ENCODE measurements at places on chromosomes 3 and 15.

DNA sequence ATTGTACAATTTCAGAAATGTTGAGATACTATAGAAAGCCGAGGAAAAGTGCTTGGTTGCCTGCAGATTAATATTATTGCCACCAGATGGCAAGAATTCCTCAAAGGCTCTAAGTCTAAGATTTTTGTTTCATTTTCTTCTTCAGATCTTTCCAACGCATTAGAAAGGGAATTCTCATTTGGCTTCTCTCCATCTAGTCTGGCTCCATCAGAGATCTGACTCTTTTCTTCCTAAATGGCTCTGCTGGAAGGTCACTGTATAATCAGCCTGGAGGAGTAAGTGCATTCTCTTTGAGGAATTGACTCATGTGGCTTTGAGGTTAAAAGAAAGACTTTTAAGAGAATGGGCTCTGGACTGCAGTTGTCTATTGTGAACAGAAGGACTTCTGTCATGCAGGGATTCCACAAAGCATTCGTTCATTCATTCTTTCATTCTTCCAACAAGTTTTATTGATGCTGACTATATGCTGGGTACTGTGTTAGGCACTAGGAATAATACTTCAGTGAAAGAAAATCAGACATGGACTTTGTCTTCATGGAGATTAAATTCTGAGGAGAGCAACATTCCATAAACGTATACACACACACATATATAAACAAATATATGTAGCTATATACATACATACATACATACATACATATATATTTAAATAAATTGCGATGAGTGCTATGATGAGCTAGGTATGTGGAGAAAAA lies 55.3 kb downstream of the SLC28A2 start:
- no peak for DNase-seq

DNA sequence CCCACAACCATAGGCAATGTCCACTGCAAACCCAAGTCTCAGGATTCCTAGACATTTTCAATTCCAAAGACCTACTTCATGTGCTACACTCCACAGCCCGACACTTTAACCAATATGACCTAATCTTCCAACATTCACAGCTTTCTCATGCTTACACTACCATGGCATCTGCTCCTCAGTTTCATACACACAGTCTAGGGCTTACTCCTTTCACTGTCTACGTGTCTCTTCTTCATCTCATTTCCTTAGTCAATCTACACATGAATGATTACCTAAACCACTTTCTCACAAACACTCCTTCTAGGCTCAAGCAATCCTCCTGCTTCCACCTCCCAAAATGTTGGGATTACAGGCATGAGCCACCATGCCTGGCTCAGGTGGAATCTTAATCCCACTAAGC lies 106.3 kb downstream of the STAG1 start:
- no peak for DNase-seq

DNA sequence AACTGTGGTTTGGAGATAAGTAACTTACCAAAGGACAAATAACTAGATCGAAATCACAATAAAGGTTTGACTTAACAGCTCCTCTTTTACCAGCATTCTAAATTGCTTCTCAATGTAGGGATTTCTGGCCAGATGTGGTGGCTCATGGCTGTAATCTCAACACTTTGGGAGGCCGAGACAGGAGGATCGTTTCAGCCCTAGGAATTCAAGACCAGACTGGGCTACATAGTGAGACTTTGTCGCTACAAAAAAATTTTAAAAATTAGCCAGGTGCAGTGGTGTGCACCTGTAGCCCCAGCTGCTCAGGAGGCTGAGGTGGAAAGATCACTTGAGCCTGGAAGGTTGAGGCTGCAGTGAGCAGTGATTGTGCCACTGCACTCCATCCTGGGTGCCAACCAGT lies 17.4 kb upstream of the IGF2BP2 start:
- no peak for DNase-seq

DNA sequence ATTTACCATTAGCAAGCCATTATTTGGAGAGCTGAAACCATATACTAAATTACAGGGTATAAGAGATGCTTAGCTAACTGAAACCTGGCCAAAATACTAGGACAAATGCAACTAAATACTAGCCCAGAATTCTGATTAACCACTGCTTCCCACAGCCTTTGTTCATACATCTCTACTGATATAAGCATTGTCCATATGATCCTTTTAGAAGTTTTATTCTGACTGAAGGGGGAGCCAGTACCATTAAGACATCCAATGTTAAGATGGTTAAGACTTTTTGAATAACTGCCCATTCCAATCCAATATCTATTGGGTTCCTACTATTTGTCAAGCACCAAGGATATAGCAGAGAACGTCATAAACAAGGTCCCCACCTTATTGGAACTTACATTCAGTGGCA lies 421.3 kb downstream of the FOXP1 start:
- no peak for DNase-seq

GRCh38 chr3:125121246-125122010 lies 65.6 kb upstream of the HEG1 start:
- DNase-seq: no peak

GRCh38 chr3:182920515-182921084 lies 59.7 kb downstream of the DCUN1D1 start:
- DNase-seq: no peak

DNA sequence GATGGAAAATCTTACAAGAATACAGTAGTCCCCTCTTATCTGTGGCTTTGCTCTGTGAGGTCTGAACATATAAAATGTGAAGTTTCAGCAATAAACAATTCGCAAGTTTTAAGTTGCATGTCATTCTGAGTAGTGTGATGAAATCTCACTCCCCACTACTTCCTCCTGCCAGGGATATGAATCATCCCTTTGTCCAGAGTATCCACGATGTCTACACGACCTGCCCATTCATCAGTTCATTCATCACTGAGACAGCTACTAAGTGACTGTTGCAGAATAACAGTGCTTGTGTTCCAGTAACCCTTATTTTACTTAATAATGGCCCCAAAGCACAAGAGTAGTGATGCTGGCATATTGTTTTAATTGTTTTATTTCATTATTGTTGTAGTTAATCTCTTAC lies 489.2 kb upstream of the UBE2E2 start:
- no peak for DNase-seq

DNA sequence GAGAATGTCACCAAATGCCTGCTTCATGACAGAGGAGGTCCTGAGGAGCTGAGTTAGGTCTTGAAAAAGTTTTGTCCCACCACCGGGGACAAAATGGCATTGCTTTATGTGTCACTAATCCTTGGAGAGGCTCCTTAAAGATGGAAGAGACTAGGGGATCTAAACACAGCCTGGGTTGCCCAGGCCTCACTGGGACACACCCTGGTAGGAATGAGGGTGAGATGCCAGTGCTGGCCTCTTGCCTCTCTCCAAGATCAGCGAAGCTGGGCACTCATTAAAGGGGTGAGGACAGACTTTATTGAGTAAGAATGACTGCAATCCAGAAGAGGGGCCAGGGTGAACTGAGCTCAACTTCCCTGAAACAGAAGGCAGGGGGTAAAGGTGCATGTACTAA lies 58.5 kb upstream of the KLF13 start:
- no peak for DNase-seq

- DNase-seq: no peak
Observed at GRCh38 chr3:78754066-78754743, 1013.6 kb downstream of the ROBO1 start.

GRCh38 chr15:32953533-32953910 lies 235.7 kb downstream of the GREM1 start:
- no peak for DNase-seq

GRCh38 chr15:68367992-68368391 lies 64.0 kb downstream of the ITGA11 start:
- DNase-seq: no peak

- peak; percentile 42 for DNase-seq
Observed at GRCh38 chr3:158658889-158659288, 13.6 kb downstream of the LXN start.

- DNase-seq: no peak
Observed at GRCh38 chr15:63858881-63859280, 25.1 kb upstream of the HERC1 start.

DNA sequence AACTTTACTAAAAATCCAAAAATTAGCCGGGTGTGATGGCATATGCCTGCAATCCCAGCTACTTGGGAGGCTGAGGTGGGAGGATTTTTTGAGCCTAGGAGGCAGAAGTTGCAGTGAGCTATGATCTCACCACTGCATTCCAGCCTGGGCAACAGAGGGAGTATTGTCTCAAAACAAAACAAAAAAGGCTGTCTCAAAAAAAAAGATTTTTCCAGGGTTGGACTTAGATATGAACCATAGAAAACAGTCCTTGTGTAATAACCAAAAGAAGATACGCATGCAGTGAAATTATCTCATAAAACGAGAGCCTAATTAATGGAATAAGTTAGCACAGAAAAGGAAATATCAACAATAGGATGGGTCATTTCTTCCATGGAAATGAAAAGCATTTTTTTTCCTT lies 320.4 kb upstream of the RASGRP1 start:
- DNase-seq: no peak

DNA sequence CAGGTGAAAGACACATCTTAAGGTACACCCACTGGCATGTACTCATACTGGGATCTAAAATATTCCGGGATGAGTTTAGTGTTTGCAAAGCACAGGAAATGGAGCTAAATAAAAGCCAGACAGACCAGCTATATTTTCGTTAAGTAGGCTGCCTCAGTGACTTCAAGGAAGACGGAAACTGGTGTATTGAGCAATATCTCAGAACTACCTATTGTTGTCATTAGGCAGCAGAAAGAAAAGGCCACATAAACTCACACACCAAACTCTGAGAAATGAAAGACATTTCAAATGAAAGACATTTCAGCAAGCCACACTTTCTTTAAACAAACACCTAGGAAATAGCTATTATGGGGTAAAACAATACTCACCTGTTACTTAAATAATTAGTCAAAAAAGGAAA lies 761.7 kb upstream of the SEMA6D start:
- no peak for DNase-seq
